Adrenal gland (tissue), 19 donors: ENCODE measurements at places on chromosomes 5 and 9. TPM values are rescaled to one million over a fixed set of nuclear protein-coding genes. Genes with fewer than 3 reads are reported as not detected.

DNA sequence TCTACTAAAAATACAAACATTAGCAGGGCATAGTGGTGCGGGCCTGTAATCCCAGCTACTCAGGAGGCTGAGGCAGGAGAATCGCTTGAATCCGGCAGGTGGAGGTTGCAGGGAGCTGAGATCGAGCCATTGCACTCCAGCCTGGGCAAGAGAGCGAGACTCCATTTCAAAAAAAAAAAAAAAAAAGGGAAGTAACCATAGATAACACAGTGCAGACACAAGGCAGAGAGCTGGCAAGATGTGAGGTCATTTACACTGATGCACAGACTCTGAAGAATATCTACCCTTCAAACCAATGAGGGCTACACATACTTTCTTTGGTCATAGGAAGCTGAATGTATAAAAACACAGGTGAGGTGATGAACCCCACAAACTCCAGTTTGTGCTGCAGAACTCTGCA lies 131.9 kb downstream of the DCP2 start:
- no peaks in the 10 kb centered on the region for H3K4me1 ChIP-seq
- no peaks in the 10 kb centered on the region for H3K36me3 ChIP-seq
- H3K27me3 ChIP-seq: no peaks in the 10 kb centered on the region
- DNase-seq: no peak

Gene EXD3
- 15.6 TPM for total RNA-seq

DNA sequence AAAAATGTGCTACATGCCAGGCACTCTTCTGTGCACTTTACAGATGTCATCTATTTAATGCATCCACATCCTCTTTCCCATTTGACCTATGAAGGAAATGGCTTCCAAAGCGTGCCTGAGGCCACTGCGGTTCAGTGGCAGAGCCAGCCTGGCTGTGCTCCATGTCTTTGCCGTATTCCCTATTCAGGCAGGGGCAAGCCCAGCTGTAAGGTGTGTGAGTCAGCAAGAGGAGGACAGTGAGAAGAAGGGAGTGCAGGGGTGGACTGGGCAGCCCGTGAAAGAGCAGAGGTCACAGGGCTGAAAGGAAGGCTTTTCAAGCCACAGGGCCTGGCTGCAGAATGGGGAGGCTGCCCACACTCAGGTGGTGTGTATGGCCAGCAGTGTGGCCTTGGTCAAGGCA lies 91.7 kb downstream of the HRH2 start:
- H3K4me1 ChIP-seq: no peaks in the 10 kb centered on the region
- peak; percentile 33 for DNase-seq
- H3K27me3 ChIP-seq: peaks cover 5% of the 10 kb centered on the region
- H3K27ac ChIP-seq: no peak overlapping the region
- H3K4me3 ChIP-seq: no peak overlapping the region

Gene FSTL4
- total RNA-seq: 4.1 TPM

- no peak for DNase-seq
- H3K27me3 ChIP-seq: no peaks in the 10 kb centered on the region
Observed at GRCh38 chr5:61732369-61732768, 400.3 kb downstream of the ZSWIM6 start.

Gene DDX4
- total RNA-seq: 0.06 TPM

GRCh38 chr9:34647651-34648050 lies 1.2 kb downstream of the GALT start:
- H3K36me3 ChIP-seq: peaks cover 26% of the 10 kb centered on the region
- DNase-seq: no peak
- H3K27ac ChIP-seq: no peak overlapping the region
- H3K27me3 ChIP-seq: no peaks in the 10 kb centered on the region

Gene PARP8
- 31.3 TPM for total RNA-seq

DNA sequence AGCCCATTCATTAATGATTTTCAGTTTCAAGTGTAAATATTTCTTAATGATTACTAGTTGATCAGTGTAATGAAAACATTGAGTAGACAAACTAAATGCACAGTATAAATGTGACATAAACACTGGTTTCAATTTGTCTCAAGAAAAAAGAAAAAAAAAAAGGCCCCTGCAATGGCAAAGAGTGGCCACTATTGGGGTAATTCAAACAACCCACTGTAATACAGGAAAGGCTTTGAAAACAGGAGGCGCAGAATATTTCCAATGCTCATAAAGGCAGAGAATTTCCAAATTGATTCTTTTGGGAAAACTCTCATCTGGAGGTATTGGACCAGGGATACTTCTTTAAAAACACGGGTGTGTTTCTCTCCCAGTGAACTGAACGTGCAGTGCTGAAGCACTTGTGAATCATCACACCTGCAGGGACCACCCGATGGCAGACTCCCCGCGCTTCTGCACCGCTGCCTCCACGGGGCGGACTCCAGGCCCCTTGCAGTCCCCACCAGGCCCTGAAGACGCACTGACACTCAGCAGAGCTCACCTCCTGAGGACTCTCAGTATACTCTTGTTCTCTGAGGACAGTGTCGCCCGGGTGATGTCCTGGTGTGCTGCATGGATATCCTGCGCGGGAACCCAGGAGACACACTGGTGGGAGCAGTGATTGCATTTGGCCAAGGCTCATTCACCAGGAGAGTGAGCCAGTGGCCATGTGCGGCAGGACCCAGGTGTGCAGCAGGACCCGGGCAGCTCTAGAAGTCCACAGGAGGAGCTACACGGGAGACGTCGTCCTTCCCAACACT lies 227.6 kb upstream of the IRX4 start:
- no peak for DNase-seq
- H3K27me3 ChIP-seq: no peaks in the 10 kb centered on the region
- no peaks in the 10 kb centered on the region for H3K4me1 ChIP-seq
- no peaks in the 10 kb centered on the region for H3K36me3 ChIP-seq
- H3K27ac ChIP-seq: no peak overlapping the region

Gene PHYKPL
- 37.1 TPM for total RNA-seq

DNA sequence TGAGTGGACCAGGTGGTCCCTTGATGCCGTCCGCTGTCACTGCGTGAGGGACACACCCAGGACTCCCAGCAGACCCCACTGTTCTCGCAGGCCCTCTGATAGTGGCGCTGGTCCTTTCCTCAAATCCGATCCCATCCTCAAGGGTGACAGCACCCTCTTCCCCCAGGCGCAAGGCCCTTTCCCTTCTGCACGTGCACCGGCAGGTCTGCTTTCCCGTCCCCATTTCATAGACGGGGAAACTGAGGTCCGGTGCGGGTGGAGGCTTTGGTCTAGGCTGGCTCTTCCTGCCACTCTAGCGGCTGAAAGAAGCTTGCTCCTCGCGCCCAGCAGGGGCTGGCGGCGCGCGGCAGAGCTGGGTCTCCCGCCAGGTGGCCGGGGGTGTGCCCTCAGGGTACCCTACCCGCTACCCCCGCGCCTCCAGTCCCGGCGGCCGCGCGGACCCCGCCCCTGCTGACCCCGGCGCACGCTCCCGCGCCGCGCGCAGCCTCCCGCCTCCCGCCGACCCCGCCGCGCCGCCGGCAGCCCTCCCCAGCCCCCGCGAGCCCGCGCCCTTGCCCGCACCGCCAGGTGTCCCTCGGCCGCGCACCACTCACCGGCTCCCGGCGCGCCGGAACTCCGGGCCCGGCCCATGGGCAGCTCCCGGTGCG lies 453 bp downstream of the RASGEF1C start:
- peak; percentile 9 for DNase-seq
- no peak overlapping the region for H3K27ac ChIP-seq
- peaks cover 7% of the 10 kb centered on the region for H3K27me3 ChIP-seq
- H3K36me3 ChIP-seq: no peaks in the 10 kb centered on the region
- H3K4me1 ChIP-seq: no peaks in the 10 kb centered on the region

- no peaks in the 10 kb centered on the region for H3K36me3 ChIP-seq
- no peak for DNase-seq
- H3K4me3 ChIP-seq: no peak overlapping the region
Observed at GRCh38 chr9:28051559-28052503, 478.6 kb upstream of the C9orf72 start.

Gene PCSK5
- 15.3 TPM for total RNA-seq

DNA sequence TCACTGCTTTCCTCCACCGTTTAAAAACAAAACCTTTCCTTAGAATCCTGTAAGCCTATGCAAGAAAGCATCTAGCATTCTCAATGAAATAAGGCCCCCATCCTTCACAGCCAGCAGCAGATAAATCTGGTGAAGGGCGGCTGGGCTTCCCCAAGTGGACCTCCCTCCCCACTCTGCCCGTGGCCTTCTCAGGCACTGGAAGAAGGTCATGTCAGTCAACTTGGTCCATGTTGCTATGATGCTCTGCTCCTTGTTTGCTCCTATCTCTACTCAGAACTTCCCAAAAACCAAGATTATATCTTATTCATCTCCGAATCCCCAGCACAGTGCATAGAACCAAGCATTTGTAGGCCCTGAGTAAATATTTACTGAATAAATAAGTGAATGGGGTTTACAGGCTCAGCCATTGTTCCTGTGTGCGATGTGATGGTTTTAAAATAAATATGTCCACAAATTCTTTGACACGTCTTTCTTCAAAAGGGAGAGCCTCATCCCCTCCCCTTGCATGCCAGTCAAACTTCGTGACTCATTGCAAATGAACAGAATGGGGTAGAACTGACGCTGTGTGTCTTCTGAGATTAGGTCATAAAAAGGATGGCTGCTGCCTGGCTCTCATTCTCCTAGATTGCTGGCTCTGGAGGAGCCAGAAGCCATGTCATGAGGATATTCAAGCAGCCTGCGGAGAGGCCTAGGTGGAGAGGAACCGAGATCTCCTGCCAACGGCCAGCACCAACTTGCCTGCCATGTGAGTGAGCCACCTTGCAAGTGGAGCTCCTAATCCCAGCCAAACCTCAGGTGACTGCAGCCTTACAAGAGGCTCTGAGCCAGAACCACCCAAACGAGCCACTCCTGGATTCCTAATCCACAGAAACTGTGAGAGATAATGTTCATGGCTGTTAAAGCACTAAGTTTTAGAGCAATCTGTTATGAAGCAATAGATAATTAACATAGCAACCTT lies 70.5 kb downstream of the MED27 start:
- H3K4me1 ChIP-seq: no peaks in the 10 kb centered on the region
- no peaks in the 10 kb centered on the region for H3K36me3 ChIP-seq
- H3K27ac ChIP-seq: no peak overlapping the region
- no peaks in the 10 kb centered on the region for H3K27me3 ChIP-seq
- H3K4me3 ChIP-seq: no peak overlapping the region

- no peaks in the 10 kb centered on the region for H3K36me3 ChIP-seq
- DNase-seq: no peak
- H3K27ac ChIP-seq: no peak overlapping the region
- no peaks in the 10 kb centered on the region for H3K4me1 ChIP-seq
Observed at GRCh38 chr9:97531888-97532376, 30.5 kb downstream of the TMOD1 start.

Gene KCNMB1
- total RNA-seq: 1.0 TPM

DNA sequence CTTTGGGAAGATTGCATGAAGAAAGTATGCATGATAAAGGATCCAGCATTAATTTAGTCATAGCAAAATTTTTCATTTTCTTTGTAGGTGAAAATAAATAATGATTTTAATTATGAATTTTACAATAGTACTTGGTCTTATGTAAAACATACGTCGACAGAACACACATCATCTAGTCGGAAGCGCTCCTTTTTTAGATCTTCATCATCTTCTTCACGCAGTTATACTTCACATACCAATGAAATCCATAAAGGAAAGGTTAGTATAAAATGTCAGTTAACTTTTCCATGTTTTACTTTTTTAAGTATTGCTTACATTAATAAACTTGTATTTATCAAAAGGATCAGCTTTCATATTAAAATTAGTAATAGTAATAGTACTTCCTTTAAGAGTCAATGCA lies 35.8 kb downstream of the C7 start:
- no peak overlapping the region for H3K4me3 ChIP-seq
- peaks cover 19% of the 10 kb centered on the region for H3K36me3 ChIP-seq
- H3K27me3 ChIP-seq: no peaks in the 10 kb centered on the region
- DNase-seq: no peak
